Stimulated activated CD4-positive, alpha-beta T cell treated with anti-CD3 and anti-CD28 coated beads, TNF-alpha, amount 100 ng/mL, for 4 hours (primary cell): ENCODE measurements at places on chromosomes 3 and 15.
A peak's percentile ranks its signal among the peaks of the same experiment; 100 is the strongest.

- DNase-seq: no peak
Observed at GRCh38 chr15:67150023-67150860, 84.8 kb downstream of the SMAD3 start.

DNA sequence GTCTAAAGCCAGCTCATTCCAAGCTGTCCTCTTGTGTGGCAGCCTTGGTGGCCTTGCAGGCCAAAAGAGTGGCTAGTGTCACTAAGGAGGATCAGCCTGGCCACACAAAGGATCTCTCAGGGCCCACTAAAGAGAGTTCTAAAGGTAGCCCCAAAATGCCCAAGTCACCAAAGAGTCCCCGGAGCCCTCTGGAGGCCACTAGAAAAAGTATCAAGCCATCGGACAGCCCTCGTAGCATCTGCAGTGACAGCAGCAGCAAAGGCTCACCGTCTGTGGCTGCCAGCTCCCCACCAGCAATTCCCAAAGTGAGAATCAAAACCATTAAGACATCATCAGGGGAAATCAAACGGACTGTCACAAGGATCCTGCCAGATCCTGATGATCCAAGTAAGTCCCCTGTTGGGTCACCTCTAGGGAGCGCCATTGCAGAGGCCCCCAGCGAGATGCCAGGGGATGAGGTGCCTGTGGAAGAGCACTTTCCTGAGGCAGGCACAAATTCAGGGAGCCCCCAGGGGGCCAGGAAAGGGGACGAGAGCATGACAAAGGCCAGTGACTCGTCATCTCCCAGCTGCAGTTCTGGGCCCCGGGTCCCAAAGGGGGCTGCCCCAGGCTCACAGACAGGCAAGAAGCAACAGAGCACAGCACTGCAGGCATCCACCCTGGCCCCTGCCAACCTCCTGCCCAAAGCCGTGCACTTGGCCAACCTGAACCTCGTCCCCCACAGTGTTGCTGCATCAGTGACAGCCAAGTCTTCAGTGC lies 33.5 kb upstream of the ALPK3 start:
- no peak for DNase-seq

DNA sequence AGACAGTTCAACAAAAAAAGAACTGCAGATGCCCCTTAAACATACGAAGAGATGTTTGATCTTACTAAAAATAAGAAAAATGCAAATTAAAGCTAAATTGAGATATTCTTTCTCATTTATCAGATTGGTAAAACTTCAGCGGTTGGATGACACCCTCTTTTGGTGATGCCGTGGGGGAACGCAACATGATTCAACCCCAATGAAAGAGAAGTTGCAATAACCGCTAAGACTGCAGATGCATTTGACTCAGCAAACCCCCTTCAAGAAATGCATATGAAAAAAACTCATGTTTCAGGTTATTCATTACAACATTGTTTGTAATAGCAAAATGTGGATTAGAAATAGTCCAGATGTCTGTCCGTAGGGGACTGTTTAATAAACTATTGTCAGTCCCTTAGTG lies 3.6 kb downstream of the KLHL6 start:
- no peak for DNase-seq

- DNase-seq: no peak
Observed at GRCh38 chr3:90032980-90033641, 925.7 kb downstream of the EPHA3 start.

GRCh38 chr3:70855149-70855548 lies 542.7 kb upstream of the MDFIC2 start:
- no peak for DNase-seq

GRCh38 chr15:94671858-94672532 lies 440.6 kb downstream of the MCTP2 start:
- DNase-seq: no peak

DNA sequence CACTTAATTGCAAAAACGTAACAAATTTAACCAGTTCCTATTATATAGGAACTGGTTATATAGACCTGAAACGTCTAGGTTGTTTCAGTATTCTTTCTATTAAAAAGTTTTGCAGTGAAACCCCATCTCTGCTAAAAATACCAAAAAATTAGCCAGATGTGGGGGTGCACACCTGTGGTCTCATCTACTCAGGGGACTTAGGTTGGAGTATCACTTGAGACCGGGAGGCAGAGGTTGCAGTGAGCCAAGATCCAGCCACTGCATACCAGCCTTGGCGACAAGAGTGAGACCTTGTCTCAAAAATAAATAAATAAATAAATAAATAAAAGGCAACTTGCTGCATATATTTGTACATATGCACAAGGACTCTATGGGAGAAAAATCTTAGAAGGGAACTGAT lies 387.0 kb downstream of the TUSC7 start:
- no peak for DNase-seq

- no peak for DNase-seq
Observed at GRCh38 chr3:152121270-152121636, 147.5 kb upstream of the MBNL1 start.

GRCh38 chr15:74829991-74830390 lies 3.6 kb downstream of the CPLX3 start:
- DNase-seq: no peak

DNA sequence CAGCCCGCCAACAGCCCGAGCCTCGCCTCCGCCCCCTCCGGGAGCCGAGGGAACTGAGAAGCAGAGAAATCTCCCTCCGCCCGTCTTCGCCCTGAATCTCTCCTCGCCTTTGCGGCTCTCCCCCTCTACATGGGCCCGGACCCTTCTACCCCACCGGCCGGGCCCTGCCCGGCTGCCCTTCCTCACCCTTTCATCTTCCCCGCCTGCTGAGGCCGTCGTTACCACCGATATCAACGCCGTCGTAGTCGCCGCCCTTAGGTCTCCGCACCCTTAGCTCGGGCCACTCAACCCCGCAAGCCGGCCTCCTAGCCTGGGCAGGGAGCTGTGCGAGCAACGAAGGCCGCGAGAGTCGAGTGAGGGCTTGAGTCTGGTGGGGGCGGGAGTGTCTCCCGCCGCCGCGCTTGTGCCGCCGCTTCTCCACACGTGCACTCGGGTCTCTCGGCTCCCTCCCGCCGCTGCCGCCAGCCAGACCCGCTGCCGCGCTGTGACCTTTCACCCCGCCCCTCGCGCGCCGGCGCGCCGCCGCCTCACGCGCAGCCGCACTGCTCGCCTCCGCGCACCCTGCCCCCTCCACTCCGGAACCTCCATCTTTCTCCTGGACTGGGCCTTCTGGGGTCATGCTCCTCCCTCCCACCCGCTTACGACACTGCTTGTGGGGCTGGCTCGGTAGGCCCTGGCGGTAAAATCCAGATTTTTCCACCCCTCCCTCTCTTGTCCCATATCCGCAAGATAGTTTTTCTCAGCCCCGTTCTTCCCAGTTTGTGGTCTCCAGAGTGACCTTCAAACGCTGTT lies at the start of gene NAA50:
NAA50 (minus strand) TSS at position 494 of the 792 bp plus-strand sequence; CDS start at position 194, 300 bp downstream.
- peak; percentile 92 for DNase-seq

DNA sequence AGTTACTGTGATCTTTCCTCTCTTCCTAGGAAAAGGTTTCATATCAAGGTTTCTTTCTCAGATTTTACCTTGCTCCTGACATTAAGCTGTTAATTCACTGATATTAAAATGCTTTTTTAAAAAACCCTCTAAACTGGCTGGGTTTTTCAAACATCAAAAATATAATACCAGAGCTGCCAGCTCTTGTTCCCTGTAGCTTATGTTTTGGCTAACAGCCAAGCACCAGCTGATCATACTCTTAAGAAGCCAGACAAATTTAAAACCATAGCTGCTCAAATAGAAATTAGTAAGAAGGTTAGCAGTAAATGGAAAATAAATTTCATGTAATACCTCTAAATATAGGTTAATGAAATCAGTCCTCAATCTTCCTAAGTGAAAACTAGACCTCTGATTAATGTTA lies 657.5 kb downstream of the GRM7 start:
- no peak for DNase-seq

- DNase-seq: no peak
Observed at GRCh38 chr3:67601919-67602608, 52.3 kb downstream of the SUCLG2 start.

- no peak for DNase-seq
Observed at GRCh38 chr3:64432870-64433269, 207.6 kb upstream of the PRICKLE2 start.

DNA sequence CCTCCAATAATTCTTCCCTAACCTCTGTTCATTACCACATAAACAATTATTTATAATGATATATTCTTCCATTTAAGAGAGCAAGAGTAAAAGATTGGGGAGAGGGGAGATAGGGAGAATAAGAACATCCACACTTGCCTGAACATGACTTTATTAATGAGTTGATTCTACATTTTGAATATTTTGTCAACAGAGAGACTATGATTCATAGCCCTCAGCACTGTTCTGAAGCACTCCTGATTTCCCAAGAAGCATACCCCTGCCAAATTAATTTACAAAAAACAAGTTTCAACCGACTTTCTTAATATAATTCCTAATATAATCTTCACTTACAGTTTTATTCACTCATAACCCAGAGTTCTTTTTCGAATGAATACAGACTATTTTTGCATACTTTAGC lies 828.8 kb downstream of the ROBO2 start:
- DNase-seq: no peak

GRCh38 chr3:27681249-27681748 lies 40.8 kb downstream of the EOMES start:
- no peak for DNase-seq

GRCh38 chr15:83784975-83785374 lies 131.1 kb downstream of the ADAMTSL3 start:
- DNase-seq: no peak

DNA sequence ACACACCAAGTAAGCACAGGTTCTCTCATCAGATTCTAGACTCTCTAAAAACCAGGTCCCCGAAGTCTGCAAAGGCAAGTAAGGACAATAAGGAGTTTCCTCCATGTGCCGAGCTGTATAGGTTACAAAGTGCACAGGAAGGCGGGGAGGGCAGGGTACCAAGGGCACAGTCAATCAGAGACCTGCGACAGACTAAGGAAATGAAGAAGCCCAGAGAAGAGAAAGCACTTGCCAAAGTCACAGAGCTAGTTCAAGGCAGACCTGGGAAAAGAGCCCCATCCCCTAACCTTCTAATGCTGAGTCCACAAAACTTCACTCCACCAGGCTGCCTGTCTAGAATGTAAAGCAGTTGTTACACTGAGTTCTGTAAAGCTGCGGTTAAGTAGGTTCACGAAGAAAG lies 1.7 kb downstream of the SEC13 start:
- no peak for DNase-seq
